ENCODE measurements at places on chromosomes 5 and 9. TPM values are rescaled to one million over a fixed set of nuclear protein-coding genes. Genes with fewer than 3 reads are reported as not detected.
A peak's percentile ranks its signal among the peaks of the same experiment; 100 is the strongest.

DNA sequence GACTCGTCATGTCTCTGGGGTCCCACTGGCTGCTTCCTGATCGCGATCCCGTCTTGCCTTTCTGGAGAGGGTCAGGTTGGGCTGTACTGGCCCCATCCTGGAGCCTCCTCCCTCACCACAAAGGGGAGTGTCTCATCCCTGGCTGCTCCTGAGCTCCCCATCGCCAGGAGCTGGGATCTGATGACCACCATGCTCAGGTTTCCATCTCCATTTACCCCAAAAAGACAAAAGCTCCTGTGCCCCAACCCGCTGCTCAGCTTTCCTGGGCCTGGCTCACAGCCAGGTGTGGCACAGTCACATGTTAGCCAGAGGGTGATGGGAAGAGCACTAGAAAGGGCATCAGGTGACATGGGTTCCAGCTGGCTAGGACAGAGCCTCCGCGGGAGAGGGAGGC is 47.3 kb upstream of the CDKN2AIPNL start:
- no peak for DNase-seq

DNA sequence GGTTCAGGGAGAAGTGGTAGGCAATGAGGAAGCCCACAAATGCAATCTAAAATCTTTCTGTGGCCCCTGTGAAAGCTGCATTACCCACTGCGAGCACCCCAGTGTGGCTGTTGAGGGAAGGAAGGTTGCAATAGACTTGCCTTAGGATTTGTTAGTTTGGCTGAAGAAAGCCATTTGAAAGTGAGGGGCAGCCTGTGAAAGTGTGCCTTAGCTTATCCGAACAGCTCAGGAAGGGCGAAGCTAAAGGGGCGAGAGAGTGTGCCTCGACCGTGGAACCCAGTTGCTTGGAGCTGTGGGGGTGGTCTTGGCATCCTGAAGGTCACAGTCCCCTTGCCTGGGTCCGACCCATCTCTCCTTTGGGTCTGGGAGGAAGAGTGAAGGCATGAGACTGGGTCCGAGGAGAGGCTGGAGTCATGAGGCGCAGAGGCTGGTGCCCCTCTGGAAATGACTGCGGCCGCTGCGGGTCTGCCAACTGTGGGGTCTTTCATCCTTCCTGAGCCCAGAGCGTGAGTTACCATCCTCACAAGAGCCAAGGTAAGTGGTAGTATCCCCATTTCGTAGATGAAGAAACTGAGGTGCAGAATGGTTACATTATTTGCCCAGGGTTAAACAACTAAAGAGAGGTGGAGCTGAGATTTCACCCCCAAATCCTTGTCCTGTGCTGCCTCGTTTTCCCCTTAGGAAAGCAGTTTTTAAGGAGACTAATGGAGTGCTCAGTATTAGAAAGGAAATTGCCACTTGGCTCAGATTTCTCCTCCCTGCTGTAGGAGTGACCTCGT is 24.4 kb downstream of the SLC25A25 start:
- DNase-seq: no peak

The BASP1 gene
- total RNA-seq: 18.7 TPM

- no peak for DNase-seq
These were observed 28.0 kb downstream of the RFK start for GRCh38 chr9:76366275-76366674.

GRCh38 chr9:18429070-18429469 is 44.9 kb upstream of the ADAMTSL1 start:
- no peak for DNase-seq

DNA sequence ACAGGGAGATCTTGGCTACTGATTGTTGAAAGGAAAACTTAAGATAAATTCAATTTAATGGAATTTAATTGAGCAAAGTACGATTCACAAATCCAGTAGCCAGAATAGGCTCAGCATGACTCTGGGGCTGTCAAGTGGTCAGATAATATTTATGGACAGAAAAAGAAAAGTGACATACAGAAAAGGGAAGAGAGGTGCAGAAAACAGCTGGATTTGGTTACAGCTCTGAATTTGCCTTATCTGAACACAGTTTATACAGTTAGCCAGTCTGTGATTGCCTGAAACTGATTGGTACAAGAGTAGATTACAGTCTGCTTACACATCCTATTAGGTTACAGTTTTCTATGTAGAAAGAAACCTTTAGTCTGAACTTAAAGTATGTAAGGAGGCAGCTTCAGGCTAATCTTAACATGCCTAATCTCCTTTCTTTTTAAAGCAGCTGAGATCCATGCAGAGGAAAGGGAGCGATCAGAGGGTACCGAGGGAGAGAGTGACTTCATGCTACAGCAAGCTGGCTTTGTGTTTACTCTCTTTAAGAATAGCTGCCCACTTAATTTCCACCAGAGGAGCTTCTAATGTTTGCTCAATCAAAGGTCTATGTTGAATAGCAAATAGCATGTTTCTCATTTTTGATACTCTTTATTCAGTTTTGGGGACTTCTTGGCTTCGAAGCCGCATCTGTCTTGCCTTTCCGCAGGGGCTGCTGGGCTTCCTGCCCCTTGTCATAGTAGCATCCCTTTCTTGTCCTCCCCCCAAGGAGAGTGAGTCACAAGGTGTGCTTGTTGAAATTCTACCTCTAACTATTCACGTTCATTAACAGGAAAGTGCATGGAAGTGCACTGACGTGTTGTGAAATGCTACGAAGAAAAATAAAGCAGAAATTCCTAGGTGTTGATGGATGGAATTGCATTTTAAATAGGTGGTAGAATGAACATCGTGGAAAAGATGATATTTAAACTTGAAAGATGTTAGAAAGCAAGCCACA is 761.2 kb downstream of the TAF11L14 start:
- DNase-seq: no peak

DNA sequence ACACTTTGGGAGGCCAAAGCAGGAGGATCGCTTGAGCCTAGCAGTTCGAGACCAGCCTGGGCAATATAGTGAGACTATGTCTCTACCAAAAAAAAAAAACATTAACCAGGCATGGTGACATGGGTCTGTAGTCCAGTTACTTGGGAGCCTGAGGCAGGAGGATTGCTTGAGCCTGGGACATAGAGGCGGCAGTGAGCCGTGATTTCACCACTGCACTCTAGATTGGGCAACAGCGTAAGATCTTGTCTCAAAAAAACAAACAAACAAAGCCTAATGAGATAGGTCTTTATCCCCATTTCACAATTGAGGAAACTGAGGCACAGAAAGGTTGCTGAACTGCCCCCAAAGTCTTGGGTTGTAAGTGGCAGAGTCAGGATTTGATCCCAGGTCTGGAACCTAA is 70.5 kb upstream of the RAD23B start:
- DNase-seq: no peak

- no peak for DNase-seq
These were observed 12.2 kb downstream of the DNLZ start for GRCh38 chr9:136351252-136351800.

GRCh38 chr5:147467973-147468508 is 41.8 kb downstream of the DPYSL3 start:
- no peak for DNase-seq

GRCh38 chr5:159345336-159345735 is 15.0 kb upstream of the IL12B start:
- no peak for DNase-seq

- DNase-seq: no peak
These were observed 11.7 kb downstream of the PALM2AKAP2 start for GRCh38 chr9:109791747-109792146.

- DNase-seq: peak; percentile 13
These were observed 37.9 kb downstream of the GAS1 start for GRCh38 chr9:86909388-86909787.

DNA sequence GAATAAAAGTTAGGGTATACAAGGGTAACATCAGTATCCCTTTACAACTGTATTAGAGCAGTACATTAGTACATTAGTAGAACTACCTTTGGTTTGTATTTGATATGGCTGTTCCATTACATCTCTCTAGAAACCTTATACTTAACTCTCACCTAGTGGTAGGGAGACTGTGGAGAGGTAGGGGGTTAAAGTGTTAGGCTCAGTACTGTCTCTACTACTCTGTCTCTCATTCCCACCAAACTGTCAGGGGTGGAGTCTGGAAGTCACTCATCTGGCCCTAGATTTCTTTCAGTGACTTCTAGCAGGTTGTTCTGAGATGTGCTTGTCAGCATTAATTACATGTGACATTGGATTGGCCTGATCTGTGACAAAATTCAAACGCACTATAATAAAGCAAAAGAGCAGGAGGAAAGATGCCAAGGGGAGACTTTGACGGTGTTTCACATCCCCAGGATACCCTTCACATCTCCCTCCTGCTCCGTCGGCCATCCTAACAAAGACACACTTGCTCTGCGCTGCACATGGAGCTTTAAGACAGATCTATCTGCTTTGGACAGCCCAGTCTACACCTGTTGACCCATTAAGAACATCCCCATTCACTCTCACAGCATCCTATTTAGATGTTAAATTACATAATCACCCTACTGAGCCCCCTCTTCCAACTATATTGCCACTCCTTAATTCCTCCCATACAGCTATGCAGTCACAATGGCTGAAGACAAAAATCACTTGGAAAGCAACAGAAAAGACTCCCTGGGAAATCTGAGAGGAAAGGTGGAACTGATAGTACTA is 1043.0 kb upstream of the DMAC1 start:
- DNase-seq: no peak

The PCSK1 gene
- total RNA-seq: 4.6 TPM

The MARCOL gene
- not detected for total RNA-seq

DNA sequence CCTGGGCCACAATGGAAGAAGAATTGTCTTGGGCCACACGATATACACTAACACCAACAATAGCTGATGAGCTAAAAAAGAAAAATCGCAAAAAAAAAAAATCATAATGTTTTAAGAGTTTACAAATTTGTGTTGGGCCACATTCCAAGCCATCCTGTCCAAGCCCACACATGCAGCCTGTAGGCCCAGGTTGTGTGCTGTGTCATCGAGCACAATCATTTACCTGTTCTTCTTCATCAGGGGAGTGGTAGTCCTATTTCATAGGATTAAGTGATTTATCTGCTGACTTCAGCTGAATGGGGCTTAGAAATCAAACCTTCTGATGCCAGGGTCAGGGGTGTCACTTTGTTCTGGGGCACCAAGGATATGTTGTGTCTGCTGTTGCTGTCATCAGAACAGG is 44.6 kb upstream of the ELL2 start:
- no peak for DNase-seq

DNA sequence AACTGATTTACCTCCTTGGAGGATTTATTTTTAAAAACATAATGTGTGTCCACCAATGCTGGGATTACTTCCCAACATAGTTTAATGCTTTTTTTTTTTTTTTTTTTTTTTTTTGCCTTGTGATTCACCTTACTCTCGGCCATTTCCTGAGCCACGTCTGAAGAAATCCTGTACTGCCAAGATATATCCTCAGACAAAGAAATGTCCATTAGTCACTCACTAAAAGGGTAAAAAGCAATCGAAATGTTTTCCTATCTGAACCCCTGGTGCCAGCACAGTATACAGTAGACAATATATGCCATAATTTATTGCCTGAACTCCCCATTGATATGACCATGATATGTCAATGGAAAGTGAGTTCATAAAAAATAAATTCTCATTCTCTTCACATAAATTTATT is 344.1 kb downstream of the BNC2 start:
- peak; percentile 55 for DNase-seq

The CER1 gene
- not detected for total RNA-seq

DNA sequence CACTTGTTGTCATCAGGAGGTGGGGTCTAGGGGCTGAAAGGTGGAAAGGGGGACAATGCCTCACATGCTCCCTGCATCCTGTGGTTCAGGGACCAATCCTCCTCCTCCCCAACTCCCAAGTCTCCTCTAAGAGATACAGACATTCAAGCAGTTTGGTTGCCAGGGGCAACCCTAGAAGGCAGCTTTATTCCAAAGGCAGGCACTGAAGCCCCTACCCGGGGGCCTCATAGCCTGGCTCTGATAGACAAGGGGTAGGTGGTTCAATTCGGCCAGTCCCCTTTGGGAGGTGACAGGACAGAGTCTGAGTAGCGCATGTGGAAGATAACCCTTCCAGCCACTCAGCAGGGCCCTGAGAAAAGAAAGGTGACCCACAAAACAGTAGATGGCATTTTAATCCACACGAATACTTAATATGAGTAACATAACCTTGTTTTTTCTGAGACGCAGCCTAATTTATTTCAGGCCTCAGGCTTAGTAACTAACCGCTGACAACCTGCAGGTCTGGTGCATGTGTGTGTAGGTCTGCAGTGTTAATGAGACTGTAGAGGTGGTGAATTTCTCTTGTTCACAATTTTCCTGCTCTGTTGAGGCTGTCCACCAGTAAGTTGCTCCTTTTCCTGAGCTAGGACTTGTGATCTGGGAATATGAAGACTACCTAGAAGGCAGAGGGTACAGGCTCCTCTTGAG is 31.3 kb upstream of the HSPA9 start:
- no peak for DNase-seq

GRCh38 chr5:44332285-44332971 is 56.8 kb downstream of the FGF10 start:
- peak; percentile 10 for DNase-seq

The HRH2 gene
- 4.4 TPM for total RNA-seq

DNA sequence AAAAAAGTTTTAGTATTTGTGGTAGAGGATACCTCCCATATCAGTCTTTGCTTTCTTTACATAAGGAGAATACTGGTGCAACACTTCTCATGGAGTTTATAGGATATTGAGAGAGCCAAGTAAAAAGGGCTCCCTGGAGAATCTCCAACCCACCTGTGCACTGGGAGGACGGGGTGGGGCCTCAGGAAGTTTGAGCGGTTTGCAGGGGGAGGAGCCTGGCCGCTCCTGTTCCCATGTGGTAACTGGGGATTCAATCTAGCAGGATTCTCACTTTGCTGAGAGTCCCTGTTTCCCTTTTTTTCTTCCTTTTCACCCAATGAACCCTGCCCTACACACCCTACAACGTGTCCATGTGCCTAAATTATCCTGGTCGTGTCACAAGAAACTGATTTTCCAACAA is 82.8 kb downstream of the APTX start:
- DNase-seq: no peak

GRCh38 chr9:88396836-88397577 is 8.8 kb downstream of the SPIN1 start:
- no peak for DNase-seq

DNA sequence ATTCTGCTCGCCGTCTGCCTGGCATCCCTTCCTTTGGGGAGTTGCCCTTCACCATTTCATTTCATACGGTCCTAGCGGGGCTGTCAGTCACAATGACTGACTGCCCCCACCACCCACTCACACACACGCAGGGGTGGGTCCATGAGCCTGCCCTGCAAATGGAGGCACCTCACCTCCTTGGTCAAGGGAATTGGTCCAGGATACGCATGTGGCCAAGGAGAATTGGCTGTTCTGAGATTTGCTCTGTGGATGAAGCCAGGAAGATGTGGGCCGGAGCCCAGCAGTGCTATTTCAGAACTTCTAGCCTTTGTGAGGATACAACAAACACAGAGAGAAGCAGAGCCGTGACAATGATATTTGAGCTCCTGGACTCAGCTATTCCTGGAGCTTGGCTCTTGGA is 17.0 kb downstream of the C1QTNF2 start:
- no peak for DNase-seq
